ENCODE measurements at places on chromosomes 5 and 9. TPM values are rescaled to one million over a fixed set of nuclear protein-coding genes. Genes with fewer than 3 reads are reported as not detected.

FLT4 gene
- 3.6 TPM for total RNA-seq

TCF7 gene
- 10.2 TPM for total RNA-seq

RIC1 gene
- 11.7 TPM for total RNA-seq

SPIN1 gene
- total RNA-seq = 37.3 TPM

ZNF79 gene
- 6.7 TPM for total RNA-seq

GFPT2 gene
- 49.7 TPM for total RNA-seq

TTC16 gene
- 0.05 TPM for total RNA-seq
